ENCODE measurements at places on chromosomes 6 and 20.

DNA sequence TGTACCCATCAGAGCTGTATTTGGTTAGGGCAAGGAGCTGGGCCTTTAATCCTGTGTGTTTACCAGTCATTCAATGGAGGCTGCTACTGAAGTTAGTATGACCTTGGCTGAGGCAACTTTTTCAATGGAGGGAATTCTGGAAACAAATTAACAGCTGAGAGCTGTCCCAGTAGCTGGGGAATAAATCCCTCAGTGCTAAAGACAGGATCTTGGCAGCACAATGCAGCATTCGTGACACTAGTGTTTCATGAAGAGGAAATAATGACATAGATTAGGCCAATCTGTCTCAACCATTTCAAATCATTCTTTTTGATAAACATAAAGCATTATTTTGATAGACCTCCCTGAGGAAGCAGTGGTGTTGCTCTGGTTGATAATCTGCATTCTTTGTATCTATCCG, 42.9 kb downstream of the GRM1 start:
- DNase-seq = peak; percentile 2

DNA sequence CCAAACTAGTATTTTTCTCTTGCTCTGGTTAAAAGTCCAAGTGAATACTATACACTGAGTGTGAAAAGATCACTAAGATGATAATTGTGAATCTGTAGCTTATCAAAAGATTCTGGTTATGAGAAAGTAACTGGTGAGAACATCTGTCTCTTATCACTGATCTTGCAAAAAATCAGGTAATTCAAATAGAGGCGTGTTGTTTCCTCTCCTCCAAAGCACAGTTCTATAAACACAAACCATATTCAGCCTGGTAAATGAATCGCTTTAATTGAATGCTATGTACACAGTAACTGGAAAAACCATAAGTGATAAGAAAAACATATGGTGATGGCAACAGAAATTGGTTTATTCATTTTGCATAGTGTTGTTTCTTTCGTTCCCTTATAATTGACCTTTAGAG, 161.0 kb downstream of the RALGAPA2 start:
- no peak for DNase-seq

DNA sequence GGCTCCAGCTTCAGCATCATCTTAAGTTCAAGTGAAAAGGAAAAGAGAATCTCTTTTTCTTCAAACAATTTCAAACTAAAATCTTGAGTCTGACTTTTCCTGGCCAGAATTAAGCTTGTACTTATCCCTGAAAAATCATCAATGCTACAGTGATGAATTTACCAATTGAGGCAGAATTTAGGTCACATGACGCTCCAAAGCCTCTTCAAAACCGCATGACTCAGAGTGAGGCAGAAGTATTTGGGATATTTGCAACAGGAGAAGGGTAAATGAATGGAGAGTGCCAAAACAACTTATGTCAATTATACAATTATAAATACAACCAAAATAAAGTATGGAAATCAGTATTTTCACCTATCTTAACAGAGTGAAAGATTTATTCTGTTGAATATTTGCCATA, 515.5 kb downstream of the COL12A1 start:
- DNase-seq = peak; percentile 20

- DNase-seq = no peak
Observed at GRCh38 chr20:5349448-5349847, 32.7 kb upstream of the PROKR2 start.

DNA sequence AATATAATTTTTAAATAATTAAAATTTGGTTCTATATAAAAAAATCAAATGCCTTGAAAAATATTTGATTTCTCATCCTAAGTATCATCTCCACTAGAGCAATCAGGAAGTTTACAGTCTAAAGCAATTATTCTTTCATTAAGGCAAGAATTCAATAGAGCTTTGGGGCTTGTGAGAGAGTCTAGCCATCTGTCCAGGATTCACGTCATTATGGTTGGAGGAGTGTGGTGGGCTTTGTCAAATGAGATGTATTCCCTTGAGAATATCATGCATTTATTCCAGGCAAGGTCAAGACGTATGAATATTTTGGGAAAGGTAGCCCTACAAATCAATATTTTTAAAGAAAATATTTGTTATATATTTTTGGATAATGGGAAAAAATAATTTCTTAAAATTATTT, 132.4 kb downstream of the ELOVL4 start:
- no peak for DNase-seq

- no peak for DNase-seq
Observed at GRCh38 chr6:36422714-36423100, 19.9 kb downstream of the PXT1 start.

- DNase-seq = no peak
Observed at GRCh38 chr6:116036075-116036773, 24.5 kb downstream of the FRK start.

DNA sequence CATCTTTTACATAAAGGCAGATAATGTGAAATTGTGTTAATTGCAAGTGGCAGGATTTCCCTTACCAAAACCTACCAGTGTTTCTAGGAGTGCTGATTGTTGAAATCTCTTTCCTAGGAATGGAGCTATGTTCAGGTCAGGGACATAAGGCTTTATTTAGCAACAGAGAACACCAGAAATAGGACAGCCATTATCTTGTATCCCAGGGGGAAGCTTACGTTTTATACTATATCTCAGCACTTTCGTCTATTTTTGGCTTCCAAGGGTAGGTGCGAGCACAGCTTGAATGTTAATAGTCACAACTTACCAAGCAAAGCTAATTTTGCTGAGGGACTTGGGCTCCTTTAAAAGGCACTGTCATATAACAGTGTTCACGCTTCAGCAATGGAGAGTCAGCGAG, 94.0 kb downstream of the SYCP2 start:
- no peak for DNase-seq

GRCh38 chr6:143885116-143885515, 20.8 kb downstream of the ZC2HC1B start:
- DNase-seq = no peak

GRCh38 chr20:36465109-36466080, 75.9 kb upstream of the MYL9 start:
- no peak for DNase-seq

DNA sequence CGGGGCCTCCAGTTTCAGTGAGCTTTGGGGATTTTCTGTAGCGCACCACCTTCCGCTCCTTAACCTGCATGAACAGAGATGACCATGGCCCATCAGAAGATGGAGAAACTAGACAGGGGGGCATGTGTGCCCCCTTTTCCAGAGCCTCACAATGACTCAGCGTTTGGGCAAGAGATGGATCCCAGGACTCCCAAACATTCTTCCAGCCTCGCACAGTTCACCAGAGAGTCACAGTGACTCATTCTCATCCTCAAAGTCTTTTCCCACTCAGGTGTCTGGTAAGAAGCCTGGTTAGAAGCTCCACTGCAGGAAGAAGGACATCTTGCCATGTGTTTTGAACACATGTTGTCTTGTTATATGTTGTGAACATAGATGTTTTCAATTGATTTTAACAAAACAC, 76.2 kb upstream of the FRMD1 start:
- no peak for DNase-seq

GRCh38 chr6:165245701-165246100, 63.7 kb downstream of the C6orf118 start:
- no peak for DNase-seq

- no peak for DNase-seq
Observed at GRCh38 chr6:7803214-7803613, 77.3 kb downstream of the BMP6 start.

DNA sequence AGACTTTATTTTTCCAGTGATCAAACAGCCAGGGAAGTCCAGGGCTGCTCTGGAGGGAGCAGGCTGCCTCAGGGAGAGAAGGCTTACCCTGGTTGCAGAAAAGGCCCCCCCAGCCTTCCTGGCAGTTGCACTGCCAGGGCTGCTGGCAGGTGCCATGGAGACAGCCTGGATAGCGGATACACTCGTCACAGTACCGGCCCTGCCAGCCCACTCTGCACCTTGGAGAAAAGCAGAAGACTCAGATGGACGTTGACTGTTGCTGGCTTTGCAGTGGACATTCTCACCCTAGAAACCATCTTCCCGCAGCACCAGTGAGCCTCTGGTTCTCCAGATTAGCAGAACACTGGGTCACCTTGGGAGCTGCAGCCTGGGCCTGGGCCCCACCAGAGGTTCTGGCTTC, 5.4 kb downstream of the DLL1 start:
- DNase-seq = no peak

GRCh38 chr6:7237653-7238188, 75.3 kb downstream of the SSR1 start:
- no peak for DNase-seq

DNA sequence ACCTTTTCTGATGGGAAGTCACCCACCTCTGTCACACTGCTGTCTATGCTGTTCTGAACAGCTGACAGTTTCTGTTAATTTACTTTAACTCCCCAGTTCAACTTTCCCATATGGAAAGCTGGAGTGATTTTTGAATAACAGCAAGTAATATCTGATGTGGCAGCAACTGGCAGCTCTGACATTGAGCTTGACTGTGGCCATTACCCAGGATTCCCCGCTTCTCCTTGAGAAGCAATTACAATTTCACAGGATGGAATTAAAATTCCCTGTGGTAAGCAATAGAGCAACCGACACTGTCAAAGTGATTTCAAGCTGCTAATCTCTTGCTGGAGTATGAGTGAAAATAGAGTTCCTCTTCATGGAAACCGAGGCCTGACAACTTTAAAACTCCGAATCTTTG, 348.1 kb upstream of the SOX4 start:
- peak; percentile 55 for DNase-seq

GRCh38 chr6:137543114-137543513, 48.9 kb upstream of the OLIG3 start:
- DNase-seq = no peak

GRCh38 chr6:41647061-41647511, 8.8 kb downstream of the MDFI start:
- no peak for DNase-seq

- DNase-seq = peak; percentile 66
Observed at GRCh38 chr20:38270869-38271605, 10.5 kb upstream of the KIAA1755 start.

DNA sequence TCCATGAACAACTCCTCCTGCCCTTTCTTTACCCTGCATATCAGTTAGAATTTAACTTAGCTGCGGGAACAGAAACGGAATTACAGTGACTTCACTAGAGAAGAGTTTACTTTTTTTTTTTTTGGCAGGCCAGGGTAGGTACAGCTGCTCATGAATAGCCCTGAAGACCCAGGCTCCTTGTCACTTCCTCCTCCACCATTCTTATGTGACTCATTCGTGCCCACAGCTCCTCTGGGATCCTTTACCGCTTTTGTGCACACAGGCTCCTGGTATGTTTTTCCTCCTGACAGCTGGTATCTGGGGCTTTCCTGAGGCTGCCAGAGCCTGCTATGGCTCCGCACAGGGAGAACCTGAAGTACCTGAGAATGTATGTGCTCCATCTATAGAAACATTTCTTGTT, 3.9 kb upstream of the KCNS1 start:
- no peak for DNase-seq

DNA sequence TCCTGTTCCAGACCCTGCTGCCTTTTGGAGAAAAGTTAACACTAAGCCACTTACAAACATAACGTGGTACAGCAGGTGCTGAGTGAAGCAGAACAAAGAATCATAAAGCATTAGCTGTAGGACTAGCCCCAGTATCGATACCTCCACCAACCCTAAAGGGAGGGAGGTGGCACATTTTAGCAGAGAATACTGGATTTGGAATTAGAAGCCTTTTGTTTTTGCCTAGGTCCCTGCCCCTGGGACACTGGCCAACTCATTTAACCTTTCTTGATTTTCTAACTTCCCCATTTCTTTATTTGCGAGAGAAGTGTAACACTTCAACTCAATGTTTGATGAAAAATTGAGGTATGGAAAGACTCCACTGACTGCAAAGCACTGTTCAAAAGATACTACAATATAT, 93.5 kb downstream of the B3GAT2 start:
- no peak for DNase-seq

GRCh38 chr6:141552463-141552862, 580.3 kb upstream of the GJE1 start:
- DNase-seq = peak; percentile 80

DNA sequence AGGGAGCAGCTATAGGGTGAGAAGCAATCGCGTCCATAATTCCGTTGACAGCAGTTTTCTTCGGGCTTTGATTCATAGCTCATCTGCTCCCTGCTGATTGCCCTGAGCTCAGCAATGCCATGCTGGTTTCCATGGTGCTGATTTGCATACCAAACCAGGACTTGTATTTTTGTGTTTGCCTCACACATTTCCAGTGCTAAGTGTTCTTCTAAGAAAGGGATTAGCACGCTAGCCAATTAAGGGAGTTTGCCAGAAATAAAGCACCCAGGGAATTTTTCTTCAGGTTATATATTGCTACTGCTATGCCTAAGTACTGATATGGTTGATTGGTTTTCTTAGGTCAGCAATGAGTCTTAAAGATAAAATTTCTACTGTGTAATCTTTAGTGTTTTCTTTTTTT, 177.6 kb downstream of the PLCB1 start:
- DNase-seq = peak; percentile 82

- DNase-seq = no peak
Observed at GRCh38 chr20:46122516-46123481, 4.7 kb downstream of the CD40 start.

GRCh38 chr6:56025795-56026194, 150.4 kb upstream of the BMP5 start:
- DNase-seq = no peak

DNA sequence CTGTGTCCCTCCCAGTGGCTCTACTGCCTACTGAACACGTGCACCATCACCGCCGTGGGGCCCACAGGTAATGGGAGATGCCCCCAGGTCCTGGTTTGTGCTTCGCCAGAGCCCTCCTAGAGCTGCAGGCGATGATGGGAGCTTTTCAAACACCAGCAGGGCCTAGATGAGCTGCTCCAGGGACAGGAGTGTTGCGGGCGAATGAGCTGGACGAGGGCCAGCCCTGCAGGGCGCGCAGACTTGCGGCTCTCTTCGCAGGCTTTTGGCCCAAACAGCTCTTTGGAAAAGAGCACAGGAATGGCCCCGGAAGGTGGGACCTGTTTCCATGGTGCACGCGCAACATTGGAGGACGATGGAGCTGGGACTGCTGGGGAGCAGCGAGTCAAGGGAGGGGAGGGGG, 409.3 kb upstream of the SULF2 start:
- DNase-seq = no peak

DNA sequence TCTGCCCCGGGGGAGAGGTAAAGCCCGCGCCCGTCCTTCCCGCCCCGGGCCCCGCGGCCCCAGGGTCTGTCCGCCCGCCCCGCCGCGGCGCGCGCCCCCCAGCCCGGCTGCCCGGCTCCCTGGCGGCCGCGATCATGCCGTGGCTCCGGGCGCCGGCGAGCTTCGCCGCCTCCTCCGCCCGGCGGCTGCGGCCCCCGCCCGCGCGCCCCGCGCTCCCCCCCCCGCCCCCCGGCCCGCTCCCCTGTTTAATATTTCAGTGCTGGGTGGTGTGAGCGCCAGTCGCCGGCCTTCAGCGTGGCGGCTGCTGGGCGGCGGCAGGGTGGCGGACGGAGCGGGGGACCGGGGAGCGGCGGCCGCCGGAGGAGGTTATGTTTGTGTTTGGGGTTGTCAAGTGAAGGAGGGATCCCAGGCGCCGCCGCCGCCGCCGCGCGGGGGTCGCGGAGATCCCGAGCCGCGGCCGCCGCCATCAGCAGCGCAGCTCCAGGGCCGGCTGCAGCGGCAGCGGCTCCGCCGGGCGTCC, at the start of gene HIVEP1:
Gene HIVEP1 (plus strand): TSS at position 275 of the 520 bp plus-strand sequence. CDS start 3,317 bp downstream, outside the sequence.
- DNase-seq = no peak
